ENCODE measurements at places on chromosomes 3 and 15. TPM values are rescaled to one million over a fixed set of nuclear protein-coding genes. Genes with fewer than 3 reads are reported as not detected.

ZPLD1 gene
- total RNA-seq: 0.21 TPM

DNA sequence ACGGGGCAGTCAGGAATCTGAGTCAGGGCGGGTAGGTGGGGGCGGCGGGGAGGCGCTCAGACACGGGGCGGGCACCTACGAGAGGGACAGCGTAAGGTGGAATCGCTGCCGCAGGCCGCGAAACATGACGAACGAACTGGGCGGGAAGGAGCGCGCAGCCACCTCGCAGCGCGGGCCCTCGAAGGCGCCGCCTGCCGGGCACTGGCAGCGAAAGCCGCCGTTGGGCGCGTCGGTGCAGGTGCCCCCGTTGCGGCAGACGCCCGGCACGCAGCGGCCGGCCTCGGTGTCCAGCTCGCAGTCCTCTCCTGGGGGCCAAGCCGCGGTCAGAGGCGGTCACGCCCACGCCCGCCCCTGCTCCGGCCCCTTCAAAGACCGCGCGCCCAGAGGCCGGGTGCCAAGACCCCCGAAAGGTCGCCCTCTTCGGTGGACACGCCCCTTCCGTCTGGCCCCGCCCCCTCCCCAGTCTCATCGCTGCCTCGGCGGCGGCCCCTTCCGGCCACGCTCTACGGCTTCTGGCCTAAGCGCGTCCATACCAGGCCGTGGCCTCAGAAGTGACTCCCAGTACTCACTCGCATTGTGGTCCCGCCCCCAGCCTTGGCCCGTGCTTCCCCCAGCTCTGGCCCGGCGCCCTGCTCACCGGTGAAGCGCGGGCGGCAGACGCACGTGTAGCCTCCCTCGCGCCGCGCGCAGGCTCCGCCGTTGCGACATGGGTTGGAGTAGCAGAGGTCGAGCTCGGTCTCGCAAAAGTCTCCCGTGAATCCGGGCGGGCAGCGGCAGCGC is 6.4 kb downstream of the CELSR3 start:
- H3K27me3 ChIP-seq: peaks cover 24% of the 10 kb centered on the region
- H3K4me3 ChIP-seq: peak overlapping the region; percentile 67
- H3K36me3 ChIP-seq: no peaks in the 10 kb centered on the region

GRCh38 chr3:197809356-197810020 is 18.4 kb downstream of the LRCH3 start:
- no peak for DNase-seq
- H3K4me3 ChIP-seq: no peak overlapping the region
- peaks cover 3% of the 10 kb centered on the region for H3K4me1 ChIP-seq
- H3K27ac ChIP-seq: no peak overlapping the region
- H3K27me3 ChIP-seq: no peaks in the 10 kb centered on the region

GRCh38 chr3:56064684-56065083 is 403.6 kb downstream of the ERC2 start:
- H3K36me3 ChIP-seq: no peaks in the 10 kb centered on the region
- DNase-seq: no peak
- no peaks in the 10 kb centered on the region for H3K27me3 ChIP-seq
- no peak overlapping the region for H3K27ac ChIP-seq
- H3K4me3 ChIP-seq: no peak overlapping the region

GRCh38 chr3:178244733-178245709 is 291.2 kb upstream of the KCNMB2 start:
- no peaks in the 10 kb centered on the region for H3K4me1 ChIP-seq
- H3K27me3 ChIP-seq: no peaks in the 10 kb centered on the region
- peak; percentile 65 for DNase-seq
- H3K36me3 ChIP-seq: no peaks in the 10 kb centered on the region
- no peak overlapping the region for H3K4me3 ChIP-seq
- no peak overlapping the region for H3K27ac ChIP-seq

UBAP1L gene
- 3.8 TPM for total RNA-seq

DNA sequence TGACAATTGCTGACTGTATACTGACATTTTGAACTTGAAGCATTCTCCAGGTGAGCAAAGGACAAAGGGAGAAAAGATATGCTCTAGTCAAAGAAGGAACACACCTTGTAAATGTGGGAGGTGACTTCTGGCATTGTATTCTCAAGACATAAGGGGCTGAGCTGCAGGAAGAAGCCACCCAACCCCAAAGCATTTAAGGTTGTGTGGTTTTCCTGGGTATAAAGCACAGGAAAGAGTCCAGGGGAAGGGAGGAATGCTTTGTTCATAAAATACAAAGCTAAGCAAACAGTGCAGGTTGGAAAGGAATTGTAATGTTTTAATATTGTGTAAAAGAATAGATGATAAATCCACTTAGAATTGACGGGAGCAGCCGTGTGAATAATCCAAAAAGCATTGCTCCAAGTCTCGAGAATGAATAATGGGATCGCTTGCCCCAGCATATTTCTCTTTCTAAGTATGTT is 102.4 kb upstream of the LRIG1 start:
- H3K27ac ChIP-seq: no peak overlapping the region
- no peaks in the 10 kb centered on the region for H3K27me3 ChIP-seq
- DNase-seq: no peak
- H3K4me1 ChIP-seq: no peaks in the 10 kb centered on the region
- H3K4me3 ChIP-seq: no peak overlapping the region
- no peaks in the 10 kb centered on the region for H3K36me3 ChIP-seq

- H3K27ac ChIP-seq: no peak overlapping the region
- H3K4me3 ChIP-seq: no peak overlapping the region
- H3K27me3 ChIP-seq: no peaks in the 10 kb centered on the region
- DNase-seq: peak; percentile 16
- no peaks in the 10 kb centered on the region for H3K36me3 ChIP-seq
Measured at GRCh38 chr3:131794766-131795388, 239.9 kb downstream of the CPNE4 start.

- DNase-seq: no peak
- peaks cover 14% of the 10 kb centered on the region for H3K4me1 ChIP-seq
- no peak overlapping the region for H3K4me3 ChIP-seq
- H3K27ac ChIP-seq: no peak overlapping the region
Measured at GRCh38 chr3:48738926-48739616, 22.1 kb upstream of the IP6K2 start.

- peak overlapping the region; percentile 83 for H3K27ac ChIP-seq
- H3K36me3 ChIP-seq: no peaks in the 10 kb centered on the region
- H3K27me3 ChIP-seq: no peaks in the 10 kb centered on the region
- peaks cover 73% of the 10 kb centered on the region for H3K4me1 ChIP-seq
- H3K4me3 ChIP-seq: no peak overlapping the region
Measured at GRCh38 chr15:78082743-78083110, 5.2 kb upstream of the TBC1D2B start.

PLSCR2 gene
- 0.73 TPM for total RNA-seq

DNA sequence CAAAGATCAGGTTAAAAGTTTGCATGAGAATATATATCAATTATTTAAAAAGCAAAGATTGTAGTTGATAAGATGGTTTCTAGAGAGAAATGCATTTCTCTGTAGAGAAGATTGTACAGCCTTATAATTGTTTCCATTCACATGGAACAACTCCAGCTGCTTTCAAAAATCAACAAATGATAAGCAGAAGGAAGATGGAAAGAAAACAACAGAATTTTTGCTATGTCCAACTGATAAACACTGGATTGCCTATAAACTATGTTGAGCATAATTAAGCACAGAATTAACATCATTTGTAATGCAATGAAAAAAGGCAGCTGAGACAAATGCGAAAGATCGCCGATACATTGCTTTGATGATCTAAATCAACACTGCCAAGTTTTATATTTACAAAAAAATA is 89.0 kb downstream of the C3orf85 start:
- H3K27ac ChIP-seq: no peak overlapping the region
- H3K4me1 ChIP-seq: no peaks in the 10 kb centered on the region
- H3K4me3 ChIP-seq: no peak overlapping the region
- H3K36me3 ChIP-seq: no peaks in the 10 kb centered on the region
- no peaks in the 10 kb centered on the region for H3K27me3 ChIP-seq

KNL1 gene
- total RNA-seq: 2.7 TPM

MEIS2 gene
- total RNA-seq: 14.1 TPM

DNA sequence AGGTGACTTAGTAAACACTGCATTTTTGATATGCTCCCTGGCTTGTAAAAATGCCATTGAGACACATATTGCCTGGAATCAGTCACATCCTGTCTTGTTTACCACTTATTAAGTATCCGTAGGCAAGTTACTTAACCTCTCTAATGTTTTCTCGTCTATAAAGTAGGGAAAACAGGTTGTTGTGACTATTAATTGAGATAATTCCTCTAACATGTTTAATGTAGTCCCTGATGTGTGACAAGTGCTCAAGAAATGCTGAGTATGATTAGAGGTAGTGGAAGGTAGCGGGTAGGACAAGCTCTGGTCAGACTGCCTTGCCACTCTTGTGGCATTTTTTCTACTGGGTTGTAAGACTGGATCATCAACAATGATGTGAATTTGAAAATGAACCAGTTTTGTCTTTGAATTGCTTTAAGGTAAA is 54.1 kb downstream of the NFKBIZ start:
- no peak overlapping the region for H3K4me3 ChIP-seq
- no peak for DNase-seq
- H3K36me3 ChIP-seq: no peaks in the 10 kb centered on the region
- H3K27me3 ChIP-seq: no peaks in the 10 kb centered on the region
- no peaks in the 10 kb centered on the region for H3K4me1 ChIP-seq

DNA sequence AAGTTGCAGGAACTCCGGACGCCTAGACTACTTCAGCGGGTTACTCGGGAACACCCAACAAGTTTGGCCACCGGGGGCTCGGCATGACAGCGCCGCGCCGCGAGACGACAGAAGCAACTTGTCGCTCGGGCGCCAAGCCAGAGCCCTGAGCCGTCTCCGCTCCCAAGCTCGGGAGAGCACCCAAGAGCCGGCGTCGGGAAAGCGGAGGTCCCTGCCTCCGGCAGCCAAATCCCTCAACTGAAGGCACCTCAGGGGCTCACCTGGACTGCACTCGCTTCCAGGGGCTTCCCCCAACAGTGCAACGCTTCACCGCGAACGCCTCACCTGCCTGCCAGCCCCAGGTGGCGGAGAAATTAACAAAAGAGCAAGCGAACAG is 640 bp downstream of the MB21D2 start:
- H3K4me3 ChIP-seq: peak overlapping the region; percentile 66
- H3K27ac ChIP-seq: peak overlapping the region; percentile 79
- no peaks in the 10 kb centered on the region for H3K36me3 ChIP-seq
- H3K27me3 ChIP-seq: peaks cover 12% of the 10 kb centered on the region

DNA sequence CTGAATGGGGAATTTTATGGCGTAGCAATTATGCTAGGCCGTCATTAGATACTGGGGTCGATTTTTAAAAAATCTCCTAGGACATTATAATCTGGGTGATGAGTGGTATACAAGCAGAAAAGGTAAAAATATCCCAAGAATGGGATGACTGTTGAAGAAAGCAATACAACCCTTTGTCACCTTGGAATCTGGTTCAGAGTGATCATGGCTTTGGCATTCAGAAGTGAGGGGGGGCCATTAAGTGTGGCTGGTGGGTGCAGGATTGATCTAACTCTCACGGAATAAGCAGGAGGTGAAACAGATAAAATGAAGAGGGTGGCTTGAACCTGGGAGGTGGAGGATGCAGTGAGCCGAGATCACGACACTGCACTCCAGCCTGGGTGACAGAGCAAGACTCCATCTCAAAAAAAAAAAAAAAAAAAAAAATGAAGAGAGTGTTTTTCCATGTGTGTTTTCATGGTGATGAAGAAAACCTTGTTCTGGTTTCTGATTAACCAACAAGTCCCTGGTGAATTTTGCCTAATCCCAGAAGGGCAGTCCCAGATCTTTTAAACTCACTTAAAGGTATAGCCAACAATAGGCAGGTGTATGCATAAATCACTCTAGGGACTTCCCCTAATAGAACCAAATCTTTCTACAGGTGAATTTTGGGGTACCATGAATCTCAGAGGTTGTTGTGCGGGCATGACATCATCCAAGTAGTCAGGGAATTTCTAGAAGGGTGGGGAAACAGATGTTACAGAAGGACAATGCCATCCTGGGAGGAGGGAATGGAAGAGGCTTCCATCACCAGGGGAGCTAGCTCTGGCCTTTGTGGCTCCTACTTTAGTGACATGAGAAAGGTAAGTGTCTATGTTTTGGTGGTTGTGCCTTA is 3.1 kb upstream of the RAD54L2 start:
- H3K27ac ChIP-seq: no peak overlapping the region
- H3K36me3 ChIP-seq: no peaks in the 10 kb centered on the region
- no peak overlapping the region for H3K4me3 ChIP-seq
- H3K27me3 ChIP-seq: no peaks in the 10 kb centered on the region
- DNase-seq: no peak

DNA sequence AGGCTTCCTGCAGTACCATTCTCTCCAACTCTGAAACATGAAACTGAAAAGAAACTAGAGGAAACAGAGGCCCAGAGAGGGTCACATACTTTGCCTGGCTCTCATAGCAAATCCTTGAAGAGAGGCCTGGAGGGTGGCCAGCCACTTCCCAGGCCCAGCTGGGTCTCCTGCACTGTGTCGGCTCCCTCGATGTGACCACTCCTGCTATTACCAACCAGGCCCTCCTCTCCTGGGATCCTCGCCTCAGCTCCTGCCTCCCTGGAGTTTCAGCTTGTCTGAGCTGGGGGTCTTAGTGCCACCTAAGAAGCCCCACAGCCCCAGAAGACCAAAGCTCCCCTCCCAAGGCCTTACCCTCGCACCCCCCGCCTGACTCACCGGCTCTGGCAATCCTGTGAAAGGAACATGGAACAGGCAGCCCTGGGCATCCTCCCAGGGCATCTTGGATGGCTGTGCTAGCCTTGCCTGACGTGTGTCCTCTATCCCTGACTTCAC is 4.6 kb downstream of the LOXL1 start:
- no peak for DNase-seq
- no peaks in the 10 kb centered on the region for H3K36me3 ChIP-seq

ECE2 gene
- total RNA-seq: not detected
